ENCODE measurements at places on chromosomes 1 and 21. TPM values are rescaled to one million over a fixed set of nuclear protein-coding genes. Genes with fewer than 3 reads are reported as not detected.

DNA sequence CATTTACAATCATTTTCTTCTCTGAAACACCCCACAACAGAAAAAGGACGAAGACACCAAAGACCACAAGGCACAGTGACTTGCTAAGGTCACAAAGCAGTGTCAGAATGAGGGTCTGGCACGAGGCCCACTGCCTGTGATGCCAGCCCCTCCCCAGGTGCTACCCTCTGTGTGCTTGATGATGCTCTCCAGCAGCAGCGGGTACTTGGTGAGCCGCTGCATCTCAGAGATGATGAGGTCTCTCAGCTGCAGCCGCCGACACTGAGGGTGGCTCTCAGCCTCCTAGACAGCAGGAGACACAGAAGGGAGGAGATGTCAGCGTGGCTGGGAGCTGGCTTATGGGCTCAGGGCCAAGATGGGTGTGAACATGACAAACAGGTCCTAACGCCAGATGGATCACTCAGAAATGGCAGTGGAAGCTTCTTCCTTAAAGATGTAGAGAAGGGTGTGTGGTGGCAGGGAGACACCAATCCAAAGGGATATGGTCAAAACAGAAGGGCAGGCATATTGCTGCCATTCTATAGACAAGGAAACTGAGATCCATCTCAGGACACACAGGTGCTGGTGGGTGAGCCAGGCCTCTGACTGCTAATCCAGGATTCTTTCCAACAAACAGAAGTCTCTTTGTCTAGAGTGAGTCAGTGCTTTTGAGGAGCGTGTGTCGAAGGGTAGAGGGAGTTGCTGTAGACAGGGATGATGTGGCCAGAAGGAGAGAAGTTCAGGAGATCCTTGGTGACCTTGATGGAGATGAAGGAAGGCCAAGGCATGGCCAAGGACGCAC, 25.6 kb downstream of the LRRC71 start:
- no peak for DNase-seq

DNA sequence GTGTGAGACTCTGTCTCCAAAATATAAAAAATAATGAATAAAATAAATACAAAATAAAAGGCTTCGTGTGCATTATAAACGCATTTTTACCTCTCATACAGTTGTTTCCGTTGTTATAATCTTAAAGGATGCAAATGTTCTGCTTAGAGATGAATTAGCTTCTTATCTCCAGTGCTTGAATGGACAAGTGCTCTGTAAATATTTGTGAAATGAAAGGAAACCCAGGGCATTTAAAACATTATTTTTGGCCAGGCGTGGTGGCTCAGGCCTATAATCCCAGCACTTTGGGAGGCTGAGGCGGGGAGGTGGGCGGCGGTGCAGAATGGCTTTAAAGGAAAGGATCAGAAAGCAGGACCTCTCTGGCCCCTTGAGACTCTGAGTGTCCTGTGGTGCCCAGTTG, 94.5 kb downstream of the HUNK start:
- no peak for DNase-seq

DNA sequence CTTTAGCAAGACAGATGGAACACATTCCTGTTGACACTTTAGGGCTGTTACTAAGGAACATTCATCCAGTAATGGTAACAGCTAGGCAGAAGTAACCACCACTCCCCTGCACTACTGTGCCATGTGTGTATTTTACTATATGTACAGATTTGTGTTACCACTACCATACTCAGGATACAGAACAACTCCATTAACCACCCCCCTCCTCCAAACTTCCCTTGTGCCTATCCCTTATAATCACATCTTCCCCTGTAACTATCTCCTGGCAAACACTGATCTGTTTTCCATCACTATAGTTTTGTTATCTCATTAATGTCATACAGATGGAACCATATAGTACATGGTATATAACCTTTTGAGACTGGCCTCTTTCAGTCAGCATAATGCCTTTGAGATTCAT, 3.9 kb upstream of the POU2F1 start:
- DNase-seq: no peak

DNA sequence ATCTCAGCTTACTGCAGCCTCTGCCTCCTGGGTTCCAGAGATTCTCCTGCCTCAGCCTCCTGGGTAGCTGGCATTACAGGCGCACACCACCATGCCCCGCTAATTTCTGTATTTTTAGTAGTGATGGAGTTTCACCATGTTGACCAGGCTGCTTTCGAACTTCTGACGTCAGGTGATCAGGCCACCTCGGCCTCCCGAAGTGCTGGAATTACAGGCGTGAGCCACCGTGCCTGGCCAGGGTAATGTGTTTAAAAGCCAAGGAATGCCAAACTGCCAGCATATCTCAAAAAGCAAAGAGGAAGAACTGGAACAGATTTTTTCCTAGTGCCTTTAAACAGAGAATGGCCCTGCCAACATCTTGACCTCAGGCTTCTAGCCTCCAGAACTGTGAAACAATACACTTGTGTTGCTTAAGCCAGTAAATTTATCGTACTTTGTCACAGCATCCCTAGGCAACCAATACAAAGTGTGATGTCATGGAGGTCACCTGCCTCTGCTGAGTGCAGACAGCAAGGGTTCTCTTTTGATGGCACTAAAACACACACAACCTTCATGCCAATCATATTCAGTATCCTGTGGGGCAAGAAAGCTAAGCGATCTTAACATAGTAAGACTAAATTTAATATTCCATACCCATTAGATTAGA, 858.3 kb upstream of the TMPRSS15 start:
- DNase-seq: no peak

DNA sequence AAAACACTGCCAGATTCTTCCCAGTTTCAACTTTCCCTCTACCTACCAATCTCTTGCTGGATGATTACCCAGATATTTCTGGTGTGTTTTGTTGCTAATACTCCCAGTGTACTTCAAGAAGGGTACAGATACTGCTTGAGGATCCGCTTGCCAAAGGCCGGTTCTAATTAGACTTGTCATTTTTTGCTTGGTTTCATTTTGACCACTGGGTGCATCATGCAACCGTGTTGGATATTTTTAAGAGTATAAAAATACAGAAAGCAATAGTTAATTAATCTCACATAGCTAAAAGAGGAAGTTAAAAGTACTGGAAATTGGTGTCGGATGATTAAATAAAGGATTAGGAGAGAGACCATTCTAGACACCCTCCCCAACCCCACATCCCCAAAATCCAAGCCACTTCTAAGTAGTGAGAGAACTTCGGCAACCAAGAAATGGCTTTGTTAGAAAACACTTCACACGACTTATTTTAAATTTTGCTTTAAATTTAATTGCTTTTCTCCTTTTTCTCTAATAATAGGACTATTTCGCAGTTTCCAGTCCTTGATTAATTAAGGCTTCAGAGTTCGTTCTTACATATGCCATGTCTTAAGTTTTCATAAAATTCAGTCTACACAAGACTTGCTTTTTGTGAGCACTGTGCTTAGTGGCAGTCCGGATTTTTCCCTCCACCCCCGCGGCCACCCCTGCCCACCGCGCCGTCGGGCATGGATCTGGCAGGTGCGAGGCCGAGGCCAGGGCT, 2.5 kb upstream of the CDKN2C start:
- no peak for DNase-seq

DNA sequence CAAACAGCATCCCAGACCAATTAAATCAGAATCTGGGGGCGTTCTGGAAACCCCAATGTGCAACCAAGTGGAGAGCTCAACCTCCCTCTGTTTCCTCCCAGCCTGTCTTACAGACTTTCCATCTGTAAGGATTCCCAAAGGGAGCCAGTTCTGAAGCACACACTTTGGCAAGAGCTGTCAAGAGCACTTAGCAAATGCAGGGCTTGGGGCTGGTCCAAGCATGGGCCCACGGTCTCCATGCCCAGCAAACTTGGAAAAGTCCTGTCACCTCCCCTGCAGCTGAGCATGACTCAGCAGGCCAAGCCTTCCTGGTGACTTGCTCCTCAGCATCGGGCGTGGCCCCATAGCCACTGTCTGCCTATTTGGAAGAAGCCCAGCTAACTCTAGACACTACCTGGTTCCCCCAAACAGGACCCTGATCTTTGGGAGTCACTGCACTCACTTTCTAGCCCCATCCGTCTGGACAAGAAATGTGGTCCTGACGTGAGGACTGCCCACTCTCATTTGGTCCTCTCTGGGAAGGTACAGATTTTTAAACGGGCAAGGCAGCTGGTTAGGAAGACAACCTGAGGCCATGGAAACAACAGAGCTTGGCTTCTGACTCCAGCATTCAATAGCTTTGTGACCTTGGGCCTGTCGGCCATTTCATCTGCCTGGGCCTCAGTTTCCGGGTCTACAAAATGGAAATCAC, 16.9 kb downstream of the SLC2A1 start:
- DNase-seq: peak; percentile 99

- no peak for DNase-seq
Observed at GRCh38 chr1:198165927-198166647, 9.3 kb downstream of the NEK7 start.

GRCh38 chr1:197695961-197696360, 79.3 kb downstream of the DENND1B start:
- DNase-seq: no peak

DNA sequence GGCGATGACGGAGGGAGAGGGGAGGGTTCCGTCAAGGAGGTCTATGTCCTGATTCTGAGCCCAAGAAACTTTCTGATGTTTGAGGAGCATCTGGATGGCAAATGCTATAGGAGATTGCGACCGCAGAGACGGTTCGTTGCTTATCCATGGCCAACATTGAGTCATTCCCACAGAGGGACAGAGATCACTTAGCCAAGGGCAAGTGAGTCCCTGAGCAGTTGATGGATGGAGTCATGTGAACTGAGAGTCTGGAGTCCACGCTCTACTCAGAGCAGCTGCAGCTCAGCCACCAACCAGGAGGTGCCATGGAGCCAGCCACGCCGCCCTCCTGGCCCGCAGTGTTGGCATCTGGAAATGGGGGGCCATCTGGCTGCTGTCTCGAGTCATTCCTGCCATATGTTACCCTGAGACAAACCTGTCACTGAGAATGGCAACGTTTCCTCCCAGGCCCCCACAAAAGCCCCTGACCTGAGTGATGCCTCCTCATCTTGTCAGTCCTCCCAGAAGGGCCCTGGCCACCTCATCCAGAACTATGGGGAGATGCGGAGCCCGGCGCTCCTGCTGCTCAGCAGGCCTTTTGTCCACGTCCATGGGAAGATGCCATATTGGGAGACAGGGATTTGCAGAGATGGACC, 58.6 kb downstream of the ATP5PO start:
- DNase-seq: no peak

GRCh38 chr1:48182439-48182838, 40.1 kb upstream of the SLC5A9 start:
- no peak for DNase-seq

DNA sequence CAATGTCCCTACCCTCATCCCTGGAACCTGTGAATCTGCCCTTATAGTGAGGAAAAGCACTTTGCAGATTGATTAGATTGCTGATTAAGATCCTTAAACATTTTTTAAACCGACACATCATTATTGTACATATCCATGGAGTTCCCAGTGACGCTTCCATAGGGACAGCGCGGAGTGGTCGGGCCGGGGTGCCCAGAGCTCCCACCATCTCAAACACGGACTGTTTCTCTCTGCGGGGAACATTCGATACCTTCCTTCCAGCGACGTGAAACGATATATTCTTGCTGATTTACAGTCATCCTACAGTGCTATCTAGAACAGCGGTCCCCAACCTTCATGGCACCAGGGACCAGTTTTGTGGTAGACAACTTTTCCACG, 4.0 kb downstream of the KRTAP10-12 start:
- DNase-seq: no peak

DNA sequence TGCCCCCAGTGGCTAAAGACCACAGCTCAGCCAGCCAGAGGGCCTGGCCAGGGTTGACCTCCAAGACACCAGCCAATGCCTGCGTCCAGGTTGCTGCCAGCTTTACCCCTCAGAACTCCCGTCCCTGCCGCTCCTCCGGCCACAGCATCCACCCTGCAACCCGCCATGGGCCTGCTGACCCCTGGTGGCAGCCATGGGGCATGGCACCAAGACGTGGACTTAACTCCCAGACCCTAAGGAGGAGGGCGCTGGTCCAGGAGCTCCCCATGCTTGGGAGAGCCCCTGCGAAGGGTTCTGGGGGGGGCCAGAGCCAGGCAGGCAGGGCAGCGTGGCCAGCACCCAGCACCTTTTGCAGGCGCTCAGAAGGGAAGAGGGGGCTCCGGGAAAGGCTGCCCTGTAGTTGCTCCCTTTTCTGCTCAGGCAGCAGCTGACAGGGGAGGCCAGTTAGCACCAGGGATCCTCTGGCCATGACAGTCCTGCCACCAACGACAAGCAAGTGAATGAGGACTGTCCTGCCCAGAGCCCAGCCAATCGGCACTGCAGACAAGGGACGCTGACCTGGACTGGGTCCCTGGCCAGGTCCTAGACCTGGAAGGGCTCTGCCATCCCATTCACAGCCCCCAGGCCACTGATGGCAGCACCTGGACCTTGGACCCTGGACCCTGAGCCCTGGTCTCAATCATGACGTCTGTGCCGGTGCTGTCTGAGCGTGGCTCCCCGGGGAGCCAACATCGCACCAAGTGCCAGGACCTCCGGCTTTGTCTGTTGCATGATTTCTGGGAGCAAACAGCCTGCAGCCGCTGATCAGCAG, 246.2 kb downstream of the NPHP4 start:
- DNase-seq: peak; percentile 16

DNA sequence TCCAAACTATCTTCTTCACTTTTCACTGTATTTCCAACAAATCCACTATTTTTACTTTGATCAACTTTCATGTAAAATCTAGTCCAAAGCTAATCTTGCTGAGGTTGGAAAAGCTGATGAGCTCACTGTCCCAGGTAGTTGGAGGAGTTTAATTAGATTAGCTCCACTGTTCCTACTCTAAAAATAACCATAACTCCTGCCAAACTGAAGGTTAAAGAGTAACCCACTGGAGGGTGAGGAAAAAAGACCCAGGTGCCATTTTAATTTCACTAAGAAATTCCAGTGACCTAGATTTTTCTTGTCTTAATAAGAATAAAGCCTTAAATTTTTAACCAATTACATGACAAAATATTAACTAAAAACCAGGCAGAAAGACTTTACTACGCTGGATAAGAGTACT, 15.3 kb downstream of the DCAF8 start:
- DNase-seq: no peak

SUSD4 gene
- total RNA-seq: 0.14 TPM

GJC2 gene
- total RNA-seq: 0.06 TPM

SHE gene
- total RNA-seq: not detected

SELENBP1 gene
- total RNA-seq: 5.8 TPM

ST7L gene
- 16.0 TPM for total RNA-seq
